Bone marrow (tissue), 2 donors: ENCODE measurements at places on chromosomes 3 and 15.

DNA sequence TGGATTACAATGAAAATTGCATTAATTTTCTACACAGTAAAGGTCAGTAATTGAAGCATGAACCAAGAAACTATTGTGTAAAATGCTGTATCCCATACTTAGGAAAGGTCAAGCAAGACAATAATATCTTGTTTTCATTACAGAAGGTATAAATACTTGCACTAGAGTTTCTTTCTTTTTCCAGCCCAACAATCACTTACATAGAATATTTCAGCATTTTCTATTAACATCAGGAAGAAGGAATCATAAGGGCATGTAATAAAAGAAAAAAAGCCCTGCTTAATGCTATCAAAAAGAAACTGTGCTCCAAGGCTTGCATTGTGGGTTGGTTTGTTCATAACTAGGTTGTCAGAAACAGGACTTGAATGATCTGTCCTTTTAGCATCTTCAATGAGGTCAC, 215.1 kb downstream of the MCTP2 start:
- no peak for DNase-seq

- DNase-seq = no peak
These were observed 245.1 kb upstream of the LRTM1 start for GRCh38 chr3:55172913-55173312.

DNA sequence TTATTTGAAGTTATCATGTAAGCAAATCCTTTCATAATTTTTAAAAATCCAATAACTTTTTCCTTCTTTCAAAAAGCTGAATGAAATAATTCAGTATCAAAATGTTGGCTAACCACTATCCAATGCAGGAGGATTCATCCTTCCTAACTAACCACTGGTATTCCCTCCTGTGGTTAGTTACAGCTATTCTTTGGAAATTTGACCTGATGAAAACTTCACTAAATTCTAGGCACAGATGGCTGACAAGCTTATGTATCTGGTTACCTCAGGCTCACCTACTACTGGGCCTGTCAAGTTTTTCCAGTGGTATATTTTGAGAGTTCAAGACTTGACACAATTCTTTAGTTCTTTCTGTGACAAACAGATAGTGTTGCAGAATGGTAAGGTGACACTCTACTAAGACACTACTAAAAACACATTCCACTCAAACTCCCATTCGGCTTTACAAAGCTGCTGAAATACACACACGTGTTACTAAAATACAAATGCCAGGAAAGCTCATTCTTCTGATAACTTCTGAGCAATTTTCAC, 15.8 kb downstream of the NPTN start:
- no peak for DNase-seq

DNA sequence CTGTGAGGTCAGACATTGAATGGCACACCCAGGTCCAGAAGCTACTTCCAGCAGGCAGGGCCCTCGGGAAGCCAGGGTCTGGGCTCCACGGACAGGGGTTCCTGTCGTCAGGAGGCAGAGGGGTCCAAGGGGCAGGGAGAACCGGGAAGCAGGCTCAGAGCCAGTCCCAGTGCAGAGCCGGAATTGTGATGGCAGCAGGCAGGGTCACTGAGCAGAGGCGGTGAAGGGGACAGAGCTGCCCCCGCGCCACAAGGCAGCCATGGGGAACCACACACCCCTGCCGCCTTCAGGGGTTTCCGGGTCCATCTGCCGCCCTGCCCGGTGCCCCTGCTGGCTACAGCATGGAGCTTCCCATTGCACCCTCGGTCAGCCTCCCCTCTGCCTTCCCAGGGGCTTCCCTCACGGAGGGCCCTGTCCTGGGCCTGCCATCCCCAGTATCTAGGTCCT, 136.9 kb downstream of the NSMCE3 start:
- DNase-seq = no peak

- DNase-seq = no peak
These were observed 42.5 kb downstream of the CMTM6 start for GRCh38 chr3:32460031-32460749.

DNA sequence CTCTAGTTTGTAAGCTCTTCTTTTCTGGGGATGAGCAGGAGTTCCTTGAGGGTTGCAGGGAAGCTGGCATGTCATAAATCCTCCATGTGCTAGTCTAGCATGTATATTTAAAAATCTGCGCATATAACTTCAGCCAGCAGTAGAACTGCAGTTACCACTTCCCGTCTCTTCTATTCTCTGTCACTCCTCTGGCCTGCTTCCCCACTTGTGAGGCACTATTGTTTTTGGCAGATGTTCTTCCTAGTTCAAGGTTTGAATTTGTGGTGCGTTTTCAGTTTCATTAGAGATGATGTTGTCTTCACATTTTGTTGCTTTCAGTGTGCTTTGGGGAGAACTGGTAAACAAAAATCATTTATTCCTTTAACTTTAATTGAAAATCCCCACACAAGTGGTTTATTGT, 169.1 kb upstream of the ZPLD1 start:
- DNase-seq = no peak

GRCh38 chr3:149487598-149488197, 13.2 kb downstream of the TM4SF4 start:
- no peak for DNase-seq

DNA sequence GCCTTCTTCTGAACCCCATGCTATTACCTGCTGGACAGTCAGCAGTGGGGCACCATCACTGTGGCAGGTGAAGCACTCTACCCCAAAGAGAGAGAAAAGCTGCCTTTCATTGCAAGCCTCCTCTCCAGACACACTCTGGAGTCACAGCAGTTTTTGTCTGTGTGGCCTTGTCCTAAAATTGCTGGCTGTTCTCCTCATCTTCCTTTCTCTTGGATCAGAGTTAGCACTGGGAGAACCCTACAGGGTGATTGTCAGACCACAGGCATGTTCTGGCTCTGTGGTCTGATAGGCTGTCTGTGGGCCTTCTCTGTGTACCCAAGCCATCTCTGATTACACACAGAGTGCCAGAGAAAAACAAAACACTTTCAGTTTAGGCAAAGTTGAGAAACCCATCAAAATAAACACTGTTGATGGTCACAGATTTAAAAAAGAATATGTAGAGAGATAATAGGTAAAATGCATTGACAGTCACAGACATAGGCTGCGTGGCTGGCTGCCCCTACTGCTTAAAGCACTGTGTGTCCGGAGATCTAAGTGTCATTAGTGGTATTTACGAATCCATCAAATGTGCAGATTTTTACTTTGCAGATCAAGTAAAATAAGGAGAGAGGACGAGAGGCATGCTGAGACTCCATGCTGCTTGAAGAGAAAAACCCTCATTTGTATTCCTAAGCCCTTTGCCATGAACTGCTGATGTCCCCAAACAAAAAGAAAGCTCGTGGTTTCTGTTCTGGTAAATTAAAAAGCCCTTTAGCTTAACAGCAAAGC, 689.9 kb downstream of the TUSC7 start:
- no peak for DNase-seq

- no peak for DNase-seq
These were observed 2.8 kb upstream of the SST start for GRCh38 chr3:187673012-187673411.

- no peak for DNase-seq
These were observed 116.0 kb upstream of the CBLB start for GRCh38 chr3:105984837-105985236.

GRCh38 chr3:55357796-55358195, 129.3 kb downstream of the WNT5A start:
- no peak for DNase-seq

- DNase-seq = no peak
These were observed 61.0 kb downstream of the SCN5A start for GRCh38 chr3:38588371-38588971.

- no peak for DNase-seq
These were observed 48.8 kb downstream of the UACA start for GRCh38 chr15:70714565-70714964.

DNA sequence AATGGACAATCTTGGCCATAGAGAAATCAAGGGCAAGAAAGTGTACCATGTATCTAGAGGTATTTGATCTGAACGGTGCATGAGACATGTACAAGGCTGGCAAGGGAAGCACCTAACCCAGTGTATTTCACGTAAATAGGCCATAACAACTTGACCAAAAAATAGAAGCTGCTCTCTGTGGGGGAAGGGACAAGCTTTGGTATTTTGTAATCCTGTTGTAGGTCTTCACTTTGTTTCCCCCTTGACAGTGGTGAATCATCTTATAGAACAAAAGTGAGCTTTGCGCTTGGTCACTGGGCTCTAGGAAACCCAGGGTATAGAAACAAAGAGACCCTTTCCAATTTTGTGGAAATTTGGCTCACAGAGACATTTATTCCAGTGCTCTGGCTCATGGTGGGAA, 21.0 kb downstream of the LARS2 start:
- no peak for DNase-seq

GRCh38 chr15:97652041-97652440, 308.5 kb upstream of the ARRDC4 start:
- no peak for DNase-seq

GRCh38 chr15:94141802-94142201, 89.6 kb upstream of the MCTP2 start:
- DNase-seq = no peak

- DNase-seq = no peak
These were observed 359.1 kb downstream of the PDCD6IP start for GRCh38 chr3:34157491-34157890.

GRCh38 chr3:71709908-71710511, 15.2 kb downstream of the EIF4E3 start:
- no peak for DNase-seq

DNA sequence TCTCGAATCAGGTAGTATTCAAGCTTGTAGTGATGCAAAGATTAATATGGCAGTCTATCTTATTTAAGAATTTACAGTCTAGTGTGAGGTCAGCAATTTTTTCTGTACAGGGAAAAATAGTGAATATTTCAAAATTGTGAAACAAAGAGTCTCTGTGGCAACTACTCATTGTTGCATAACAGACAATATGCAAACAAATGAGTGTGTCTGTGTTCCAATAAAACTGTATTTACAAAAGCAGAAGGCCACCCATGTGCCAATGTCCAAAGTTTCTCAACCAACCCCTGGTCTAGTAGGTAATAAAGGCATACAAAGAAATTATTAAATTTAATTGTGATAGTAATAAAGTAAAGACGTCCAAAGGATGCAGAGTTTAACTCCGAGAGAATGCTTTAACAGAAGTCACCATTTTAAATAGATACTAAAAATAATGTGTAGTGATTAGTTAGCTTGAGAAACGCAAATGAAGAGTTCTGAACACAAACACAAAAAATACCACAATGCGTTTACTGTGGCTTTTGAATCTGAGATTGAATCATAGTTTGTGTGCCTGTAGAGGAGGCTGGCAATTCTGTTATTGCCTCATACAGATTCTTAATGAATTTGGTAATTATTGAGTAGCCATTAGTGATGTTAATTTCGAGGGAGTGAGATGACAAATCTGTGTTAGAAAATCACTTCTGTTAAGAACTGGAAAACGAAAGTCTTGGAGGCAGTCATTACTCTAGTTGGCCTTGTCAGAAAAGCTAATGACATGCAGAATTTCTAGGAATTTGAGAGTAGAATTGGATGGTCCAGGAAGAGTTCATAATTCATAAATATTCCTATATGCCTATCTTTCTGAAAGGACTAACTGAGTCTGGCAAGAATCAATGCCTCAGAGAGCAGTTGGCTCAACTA, 48.7 kb downstream of the CADM2 start:
- DNase-seq = no peak
